HFFc6 (cell line): ENCODE measurements at places on chromosomes 16 and 17. TPM values are rescaled to one million over a fixed set of nuclear protein-coding genes. Genes with fewer than 3 reads are reported as not detected.

Gene SDR42E1
- not detected in 3 replicates for total RNA-seq

DNA sequence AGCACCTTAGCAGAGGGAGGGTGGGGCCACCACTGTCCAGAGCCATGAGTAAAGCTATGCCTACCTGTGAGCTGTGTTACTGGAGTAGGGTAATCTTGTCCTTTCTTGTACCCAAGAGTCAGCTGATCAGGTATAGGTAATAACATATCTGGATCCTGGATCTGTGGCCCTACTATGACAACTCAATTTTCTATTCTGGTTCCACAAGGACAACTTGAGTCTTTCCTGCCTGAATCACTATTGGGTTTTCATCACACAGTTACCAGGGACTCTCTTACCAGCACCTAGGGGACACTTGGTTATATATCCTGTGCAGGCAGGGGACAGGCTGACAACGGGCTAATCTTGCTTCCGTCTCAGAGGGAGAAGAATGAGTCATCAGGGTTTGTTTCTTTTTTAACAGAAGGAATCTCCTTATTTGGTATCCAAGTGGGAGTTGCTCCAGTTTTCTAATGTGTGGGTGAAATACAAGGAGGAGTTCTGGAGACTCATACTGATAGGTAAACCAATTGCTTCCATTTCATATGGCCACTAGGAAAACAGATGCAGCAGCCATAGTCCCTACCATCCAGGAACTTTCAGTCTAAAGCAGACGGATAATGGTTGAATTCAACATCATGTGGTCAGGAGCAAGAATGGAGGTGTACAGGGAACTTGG is 6.8 kb downstream of the ZNF267 start:
- peak; percentile 75 for DNase-seq

DNA sequence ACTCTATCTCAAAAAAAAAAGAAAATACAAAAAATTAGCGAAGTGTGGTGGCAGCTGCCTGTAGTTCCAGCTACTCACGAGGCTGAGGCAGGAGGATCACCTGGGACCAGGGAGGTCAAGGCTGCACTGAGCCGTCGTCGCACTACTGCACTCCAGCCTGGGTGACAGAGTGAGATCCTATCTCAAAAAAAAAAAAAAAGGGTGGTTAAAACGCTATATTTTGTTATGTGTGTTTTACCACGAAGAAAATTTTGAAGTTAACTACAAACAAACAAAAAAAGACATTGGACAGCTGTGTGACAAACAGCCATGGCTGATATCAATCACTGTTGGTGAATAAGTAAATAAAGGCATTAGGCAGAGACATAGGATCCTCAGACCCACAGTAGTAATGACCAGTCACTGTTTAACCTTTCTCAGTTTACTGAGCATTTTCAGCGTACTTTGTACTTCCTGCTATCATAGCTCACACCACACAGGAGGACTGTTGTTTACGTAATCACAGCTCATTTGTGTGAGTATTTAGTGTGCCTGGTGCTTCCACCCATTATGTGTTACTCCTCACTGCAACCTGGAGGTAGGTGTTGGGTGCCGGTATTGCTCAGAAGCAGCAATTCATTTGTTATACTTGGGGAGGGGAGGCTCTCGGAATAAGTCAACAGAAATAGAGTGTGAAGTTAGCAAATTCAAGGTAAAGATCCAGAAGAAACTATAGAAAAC is 55.4 kb downstream of the COPRS start:
- no peak for DNase-seq

Gene PRDM7
- not detected in 3 replicates for total RNA-seq

DNA sequence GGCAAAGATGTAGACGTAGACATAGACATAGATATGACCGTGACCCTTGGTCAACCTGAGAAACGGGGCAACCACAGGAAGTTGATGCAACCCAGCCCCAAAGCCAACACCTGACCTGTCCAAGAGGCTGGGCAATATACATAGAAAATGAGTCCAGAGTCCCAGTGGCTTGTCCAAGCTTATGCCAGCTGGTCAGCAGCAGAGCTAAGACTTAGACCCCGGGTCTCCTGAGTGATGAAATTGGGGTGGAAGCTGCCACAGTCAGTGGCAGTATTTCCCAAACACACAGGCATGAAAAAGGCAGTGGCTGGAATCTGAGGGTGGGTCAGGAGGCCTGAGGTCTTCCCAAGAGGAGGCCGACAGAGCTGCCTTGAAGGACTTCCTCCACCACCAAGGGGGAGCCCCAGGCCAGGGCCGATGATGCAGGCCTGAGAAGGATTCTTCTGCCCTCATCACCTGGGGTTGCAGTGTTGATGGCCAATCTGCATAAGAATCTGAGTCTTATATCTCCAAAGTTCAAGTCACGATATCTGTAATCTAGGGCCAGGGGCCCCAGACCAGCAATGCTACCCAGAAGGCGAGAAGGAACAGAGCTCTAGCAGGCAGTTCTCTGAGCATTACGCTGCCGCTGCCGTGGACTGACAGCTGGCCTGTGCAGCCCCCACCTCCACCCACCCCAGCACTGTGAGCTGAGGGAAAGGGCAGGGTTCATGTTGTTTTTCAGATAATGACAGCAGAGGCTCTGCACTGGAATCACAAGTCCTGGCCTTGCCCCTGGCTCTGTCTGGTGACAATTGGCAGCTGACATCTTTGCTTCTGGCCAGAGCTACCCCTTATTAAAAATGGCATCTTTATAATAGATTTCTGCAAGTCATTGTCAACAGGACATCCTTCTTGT is 72.7 kb downstream of the GNAO1 start:
- DNase-seq = no peak

DNA sequence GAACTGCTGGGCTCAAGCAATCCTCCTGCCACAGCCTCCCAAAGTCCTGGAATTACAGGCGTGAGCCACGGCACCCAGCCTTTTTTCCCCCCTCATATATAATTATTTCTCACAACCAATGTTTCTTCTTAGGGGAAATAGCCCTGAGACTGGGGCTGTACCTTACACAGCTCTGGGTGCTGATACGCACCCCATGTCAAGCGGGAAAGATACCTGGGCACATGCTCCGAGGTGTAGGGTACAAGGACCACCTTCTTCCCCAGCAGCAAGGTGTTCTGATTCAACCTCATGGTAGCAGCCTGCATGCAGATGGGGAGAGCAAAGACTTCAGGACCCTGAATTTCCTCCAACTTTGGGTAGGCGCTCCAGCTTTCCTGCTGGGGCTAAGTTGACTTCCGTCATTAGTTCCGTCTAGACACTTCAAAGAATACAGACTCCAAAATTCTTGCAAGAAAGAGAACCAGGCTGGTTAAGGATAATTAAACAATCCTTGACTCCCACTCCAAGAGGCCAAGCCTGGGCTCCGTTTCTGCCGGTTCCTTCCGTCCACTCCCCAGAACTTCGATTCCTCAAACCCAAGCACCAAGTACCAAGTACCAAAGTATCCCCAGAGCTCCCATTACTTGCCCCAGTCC is 619 bp downstream of the NAT9 start:
- no peak for DNase-seq

Gene KRT17
- total RNA-seq = 0.64 to 2.2 TPM (median 1.3 TPM) in 3 replicates
